Right lobe of liver (tissue), 6 donors: ENCODE measurements at places on chromosomes 4 and X. TPM values are rescaled to one million over a fixed set of nuclear protein-coding genes. Genes with fewer than 3 reads are reported as not detected.

The TENM3 gene
- 3.0 TPM for total RNA-seq

The GABRB1 gene
- total RNA-seq, result not detected

The DCTD gene
- 61.3 TPM for total RNA-seq

The C1QTNF7 gene
- total RNA-seq, result 0.18 TPM

The UGT2A1 gene
- 1.8 TPM for total RNA-seq

The SPANXA1 gene
- not detected for total RNA-seq

The DCAF8L2 gene
- not detected for total RNA-seq

The KIAA1210 gene
- total RNA-seq, result not detected

The NOCT gene
- 4.4 TPM for total RNA-seq

The EPGN gene
- total RNA-seq, result not detected

The CFAP97 gene
- total RNA-seq, result 11.7 TPM

The NAP1L2 gene
- 0.28 TPM for total RNA-seq

The GPR143 gene
- 0.43 TPM for total RNA-seq
